CD8-positive, alpha-beta T cell (primary cell): ENCODE measurements at places on chromosomes 6 and 20.

DNA sequence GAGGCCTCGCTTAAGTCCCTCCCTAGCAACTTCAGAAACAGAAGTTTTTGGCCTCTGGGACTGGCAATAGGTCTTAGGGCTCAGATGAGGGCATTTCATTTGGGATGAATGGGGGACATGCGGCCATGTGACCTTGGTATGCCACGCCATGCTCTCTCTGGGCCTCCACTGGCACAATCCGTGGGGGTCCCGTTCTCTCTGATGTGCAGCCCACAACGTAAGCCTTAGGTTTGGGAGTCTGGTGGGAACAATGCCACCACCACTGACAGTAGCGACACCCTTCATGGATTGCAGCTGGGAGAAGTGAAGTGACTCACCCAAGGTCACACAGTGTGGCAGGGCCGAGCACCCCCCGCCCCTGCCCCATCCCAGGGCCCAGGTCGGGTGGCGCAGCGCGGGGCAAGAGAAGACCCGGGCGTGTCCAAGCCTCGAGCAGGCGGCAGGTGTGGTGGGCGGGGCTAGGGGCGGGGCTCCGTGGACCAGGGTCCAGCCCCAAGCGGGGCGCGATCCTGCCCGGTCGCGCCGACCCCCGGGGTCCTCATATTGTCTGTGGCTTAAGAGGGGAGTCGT lies 864 bp upstream of the CEBPB start:
- DNase-seq, result no peak

DNA sequence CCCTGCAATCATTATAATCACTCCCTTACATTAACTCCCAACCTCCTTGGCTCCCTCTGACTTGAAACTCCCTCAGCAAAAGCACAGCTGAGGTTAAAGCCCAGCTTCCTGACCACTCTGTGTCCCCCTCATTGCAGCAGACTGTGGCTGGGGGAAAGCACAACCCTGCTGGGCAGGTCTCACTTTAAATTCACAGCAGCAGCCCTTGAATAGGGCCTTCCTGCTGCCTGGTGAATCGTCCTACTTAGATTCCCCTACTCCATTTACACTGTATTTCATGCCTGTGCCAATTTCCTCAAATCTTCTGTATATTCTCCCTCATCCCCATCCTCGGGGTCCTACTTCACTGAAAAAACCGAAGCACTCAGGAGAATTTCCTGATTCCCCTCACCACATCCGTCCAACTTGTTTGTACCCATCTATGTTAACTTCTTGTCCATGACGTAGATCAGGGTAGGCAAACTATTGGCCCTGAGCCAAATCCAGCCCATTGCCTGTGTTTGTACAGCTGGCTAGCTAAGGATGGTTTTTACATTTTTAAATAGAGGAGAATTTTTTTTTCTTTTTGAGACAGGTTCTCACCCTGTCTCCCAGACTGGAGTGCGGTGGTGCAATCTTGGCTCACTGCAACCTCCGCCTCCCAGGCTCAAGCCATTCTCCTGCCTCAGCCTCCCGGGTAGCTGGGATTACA lies 31.5 kb upstream of the GCM1 start:
- DNase-seq, result peak; percentile 51

DNA sequence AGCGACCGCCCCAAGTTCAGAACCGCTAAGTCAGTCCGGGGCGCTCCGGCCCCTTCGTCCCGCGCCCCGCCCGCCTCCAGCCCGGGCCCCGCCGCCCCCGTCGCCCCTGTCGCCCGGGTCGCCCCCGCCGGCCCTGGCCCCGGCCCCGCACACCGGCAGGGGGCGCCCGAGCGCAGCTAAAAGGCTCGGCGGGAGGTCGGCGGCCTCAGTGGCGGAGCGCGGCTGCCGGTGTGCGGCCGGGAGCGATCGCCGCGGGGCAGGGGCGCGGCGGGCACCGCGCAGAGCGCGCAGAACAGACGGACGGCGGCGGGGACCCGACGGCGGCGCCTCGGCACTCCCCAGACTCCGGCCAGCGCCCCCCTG lies at the start of gene FNDC1:
Gene FNDC1, plus strand, starts transcription at position 208 of the 363 bp plus-strand sequence. CDS start 197 bp downstream, outside the sequence.
- no peak for DNase-seq

DNA sequence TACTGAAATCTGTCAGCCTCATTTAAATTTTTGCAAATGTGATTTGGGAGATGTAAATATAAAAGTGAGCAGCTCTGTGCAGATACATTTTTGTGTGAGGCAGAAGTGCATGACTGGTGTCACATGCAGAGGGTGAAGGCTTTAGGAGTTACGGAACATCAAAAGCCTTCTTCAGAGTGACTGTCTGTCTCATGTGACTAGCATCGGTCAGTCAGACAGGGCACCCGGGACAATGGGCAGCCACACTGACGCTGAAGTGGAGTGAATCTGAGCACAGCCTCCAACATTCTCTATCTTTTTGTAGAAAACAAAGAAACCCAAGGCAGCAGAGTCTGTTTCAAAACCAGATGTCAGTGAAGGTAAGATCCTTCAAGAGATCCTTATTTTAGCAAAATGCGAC lies 7.9 kb upstream of the FAM209A start:
- DNase-seq, result no peak

DNA sequence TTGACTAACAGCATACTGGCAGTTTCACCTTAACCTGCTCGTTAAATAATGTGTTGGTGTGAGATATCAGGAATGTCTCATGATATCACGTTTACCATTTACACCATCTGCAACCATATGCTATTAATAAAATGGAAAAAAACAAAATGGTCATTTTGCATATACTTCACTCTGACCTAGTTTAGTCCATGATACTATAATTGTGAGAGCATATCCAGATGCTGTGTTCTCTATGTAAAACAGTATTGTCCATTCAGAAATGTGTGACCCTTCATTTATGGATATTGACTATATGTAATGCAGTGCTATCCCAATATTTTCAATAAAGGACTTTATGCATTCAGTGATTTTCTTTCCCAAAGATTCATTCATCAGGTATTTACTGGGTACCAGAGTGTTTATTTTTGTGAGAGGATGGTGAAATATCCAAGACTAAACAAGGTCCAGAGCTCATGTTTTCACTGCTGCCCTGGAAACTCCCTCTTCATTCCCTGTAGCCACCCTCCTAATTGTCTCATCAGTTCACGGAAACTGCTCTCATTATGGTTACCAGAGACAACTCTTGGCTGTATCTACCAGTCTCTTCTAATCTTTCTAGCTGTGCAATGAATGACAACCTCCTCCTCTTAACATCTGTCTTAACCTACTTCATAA lies 25.7 kb upstream of the HINT3 start:
- DNase-seq, result no peak
